Fibroblast of gingiva (primary cell): ENCODE measurements at places on chromosomes 5 and 9.

DNA sequence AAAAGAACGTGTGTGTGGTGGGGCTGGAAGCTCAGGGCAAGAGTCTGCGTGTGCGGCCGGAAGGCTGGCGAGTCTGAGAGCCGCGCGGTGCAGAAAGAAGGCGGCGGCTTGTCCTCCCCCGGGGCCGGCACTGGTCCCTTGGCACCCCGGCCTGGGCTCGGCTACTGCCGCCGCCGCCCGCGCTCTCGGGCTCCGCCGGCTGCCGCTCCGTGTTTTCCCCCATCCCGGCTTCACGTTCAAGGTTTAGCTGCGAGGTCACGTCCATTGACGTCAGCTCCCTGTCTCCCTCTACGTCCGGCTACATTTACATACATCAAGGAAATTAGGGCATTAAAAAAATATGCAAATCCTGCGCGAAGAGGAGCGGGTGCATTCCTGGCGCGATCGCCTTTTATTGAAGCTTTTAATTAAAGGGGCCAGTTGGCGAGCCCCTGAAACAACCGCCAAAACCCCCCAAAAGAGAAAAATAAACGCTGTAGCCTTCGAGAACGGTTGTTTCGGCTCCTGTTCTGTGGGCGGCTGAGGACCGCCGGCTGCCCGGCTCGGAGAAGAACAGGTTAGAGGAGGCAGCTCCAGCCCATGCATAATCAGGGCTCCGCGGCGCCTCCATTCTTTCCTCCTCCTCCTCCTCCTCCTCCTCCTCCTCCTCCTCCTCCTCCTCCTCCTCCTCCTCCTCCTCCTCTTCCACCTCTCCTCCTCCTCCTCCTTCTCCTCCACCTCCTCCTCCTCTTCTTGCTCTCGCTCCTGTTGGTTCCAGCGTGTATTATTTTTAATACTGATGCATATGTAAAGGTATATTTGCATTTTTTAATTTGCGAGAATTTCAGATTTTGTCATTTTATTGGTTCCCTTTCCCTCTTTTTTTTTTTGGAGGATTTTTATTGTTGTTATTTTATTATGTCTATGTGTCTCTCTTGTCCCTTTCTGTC is 207.0 kb downstream of the MEF2C start:
- DNase-seq: no peak

- no peak for DNase-seq
Observed at GRCh38 chr5:56342616-56343015, 109.5 kb upstream of the ANKRD55 start.

GRCh38 chr9:6449645-6450044 is 36.6 kb downstream of the UHRF2 start:
- no peak for DNase-seq

DNA sequence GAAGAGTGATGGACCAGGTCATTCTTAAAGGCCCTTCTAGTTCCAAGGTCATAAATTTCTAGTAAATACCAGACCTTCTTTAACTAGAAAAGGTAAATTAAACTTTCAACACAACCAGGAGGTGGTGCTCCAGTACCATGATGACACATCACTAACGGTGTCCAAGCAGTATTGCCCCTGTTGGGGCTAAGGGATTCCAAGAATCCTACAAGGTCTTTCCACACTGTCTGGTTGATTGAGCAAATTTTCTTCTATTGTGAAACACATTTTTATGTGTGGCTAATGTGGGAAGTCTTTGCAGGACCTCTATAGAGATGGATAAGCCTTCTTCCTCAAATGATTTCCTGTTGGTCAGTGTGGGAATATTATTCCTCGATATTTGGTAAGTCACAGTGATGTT is 459.6 kb upstream of the PAPPA start:
- peak; percentile 95 for DNase-seq
